KBM-7 (cell line): ENCODE measurements at places on chromosomes 5 and 9.

DNA sequence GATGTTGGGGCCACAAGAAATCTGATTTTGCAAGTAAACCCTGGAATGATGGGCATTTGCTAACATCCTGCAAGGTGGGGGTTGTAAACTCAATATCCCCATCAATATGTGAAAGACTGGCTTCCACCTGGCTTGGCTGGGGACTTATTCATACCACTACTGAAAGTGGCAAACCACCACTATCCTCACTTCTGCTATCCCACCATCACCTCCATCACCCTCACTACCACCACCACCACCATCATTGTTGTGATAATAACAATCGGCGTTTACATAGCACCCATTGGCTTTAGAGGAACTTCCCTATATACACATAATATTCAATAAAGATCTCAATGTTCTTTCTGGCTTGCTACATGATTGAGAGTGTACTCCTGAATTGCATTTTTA, 224.7 kb upstream of the DAP start:
- DNase-seq: no peak

DNA sequence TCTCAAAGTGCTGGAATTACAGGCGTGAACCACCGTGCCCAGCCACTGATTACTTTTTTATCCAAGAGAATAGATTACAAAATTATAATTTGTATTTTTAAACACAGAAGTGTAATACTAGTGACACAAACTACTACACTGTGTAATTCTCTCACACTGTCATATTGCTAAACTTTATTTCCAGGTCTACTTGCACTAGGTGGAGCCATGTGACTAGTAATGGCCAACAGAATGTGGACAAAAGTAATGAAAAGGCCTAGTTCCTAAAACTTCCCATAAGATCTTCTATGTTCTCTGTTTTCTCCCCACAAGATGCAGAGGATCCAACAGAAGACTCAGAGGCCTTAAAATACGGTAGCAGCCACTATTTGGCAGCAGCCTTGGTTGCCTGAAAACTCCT, 27.3 kb downstream of the NADK2 start:
- no peak for DNase-seq

DNA sequence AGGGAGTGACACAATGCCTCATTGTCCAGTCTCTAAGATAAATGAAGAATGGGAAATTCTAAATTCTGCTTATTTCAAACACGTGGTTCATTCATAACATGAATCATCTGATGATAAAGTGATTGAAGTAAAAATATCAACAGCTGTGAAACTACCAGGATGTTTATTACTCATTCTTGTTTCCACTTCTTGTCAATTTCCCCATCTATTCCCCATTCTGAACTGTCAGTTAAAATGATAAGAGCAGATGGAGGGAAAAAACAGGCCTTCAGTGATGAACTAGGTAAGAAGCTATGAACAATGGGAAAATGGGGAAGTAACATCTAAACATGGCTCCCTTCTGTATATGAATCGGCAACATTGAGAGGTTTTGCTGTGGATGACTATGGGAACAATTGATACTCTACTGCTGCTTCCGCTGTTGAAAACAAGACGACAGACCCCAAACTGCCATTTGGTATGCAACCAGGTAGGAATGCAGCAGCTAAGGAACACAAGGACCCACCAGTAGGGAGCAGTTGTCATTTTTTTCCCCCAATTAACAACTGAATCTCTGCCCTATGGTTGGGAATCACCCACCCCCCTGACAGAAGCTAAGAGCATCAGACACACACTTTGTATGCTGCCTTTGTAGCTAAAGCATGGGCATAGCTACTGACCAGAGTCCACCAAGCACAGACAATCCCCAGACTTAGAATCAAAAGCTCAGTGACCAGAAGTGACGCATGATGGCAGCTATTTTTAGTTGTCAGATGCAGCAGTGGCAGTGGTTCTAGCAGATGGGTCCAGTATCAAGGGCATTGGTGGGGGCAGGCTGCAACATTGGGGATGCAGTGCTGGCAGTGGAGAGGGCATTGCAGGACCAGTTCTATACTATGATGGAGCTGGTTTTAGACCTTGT, 52.9 kb upstream of the ZNF366 start:
- peak; percentile 18 for DNase-seq

- no peak for DNase-seq
Observed at GRCh38 chr5:139414581-139415130, 10.8 kb upstream of the SPATA24 start.

GRCh38 chr9:9504869-9505268, 1107.9 kb downstream of the PTPRD start:
- DNase-seq: no peak

DNA sequence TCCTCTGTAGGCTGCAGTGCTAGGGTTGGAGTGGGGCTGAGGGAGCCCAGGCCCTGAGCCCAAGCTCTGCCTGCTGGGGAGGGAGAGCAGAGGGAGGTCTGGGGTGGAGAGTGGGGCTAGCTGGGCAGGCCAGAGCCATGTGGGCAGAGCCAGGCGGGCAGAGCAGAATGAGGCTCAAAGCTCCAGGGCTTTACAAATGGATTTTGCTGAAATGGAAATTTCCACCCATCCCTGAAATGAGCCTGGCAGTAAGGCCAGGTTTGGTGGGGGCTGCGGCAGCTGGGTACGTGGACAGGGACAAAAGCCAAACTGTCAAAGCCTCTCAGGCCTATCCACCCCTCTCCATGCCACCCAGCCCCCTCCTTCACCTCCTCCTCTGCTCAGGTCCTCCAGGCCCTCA, 74.2 kb upstream of the ARAP3 start:
- no peak for DNase-seq

GRCh38 chr5:56649569-56649968, 165.8 kb upstream of the MAP3K1 start:
- no peak for DNase-seq

- no peak for DNase-seq
Observed at GRCh38 chr5:68374796-68375518, 159.4 kb downstream of the PIK3R1 start.

DNA sequence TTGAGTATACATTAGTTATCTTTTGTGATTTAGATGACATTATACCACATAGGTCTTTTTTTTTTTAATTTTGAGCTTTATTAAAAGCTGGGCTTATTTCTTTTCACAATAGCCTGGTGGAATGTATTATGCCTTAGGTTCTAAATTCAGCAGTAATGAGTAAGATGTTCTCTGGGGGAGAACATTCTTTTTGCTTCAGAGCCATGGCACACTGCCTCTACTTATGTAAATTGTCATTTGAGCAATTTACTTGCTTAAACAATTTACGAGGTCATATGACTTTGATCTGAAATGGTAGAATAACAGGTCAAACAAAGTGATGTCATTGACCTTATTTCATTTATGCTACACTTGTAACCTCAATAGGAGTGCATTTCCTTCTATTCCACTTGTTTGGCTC, 154.2 kb downstream of the FOCAD start:
- no peak for DNase-seq

DNA sequence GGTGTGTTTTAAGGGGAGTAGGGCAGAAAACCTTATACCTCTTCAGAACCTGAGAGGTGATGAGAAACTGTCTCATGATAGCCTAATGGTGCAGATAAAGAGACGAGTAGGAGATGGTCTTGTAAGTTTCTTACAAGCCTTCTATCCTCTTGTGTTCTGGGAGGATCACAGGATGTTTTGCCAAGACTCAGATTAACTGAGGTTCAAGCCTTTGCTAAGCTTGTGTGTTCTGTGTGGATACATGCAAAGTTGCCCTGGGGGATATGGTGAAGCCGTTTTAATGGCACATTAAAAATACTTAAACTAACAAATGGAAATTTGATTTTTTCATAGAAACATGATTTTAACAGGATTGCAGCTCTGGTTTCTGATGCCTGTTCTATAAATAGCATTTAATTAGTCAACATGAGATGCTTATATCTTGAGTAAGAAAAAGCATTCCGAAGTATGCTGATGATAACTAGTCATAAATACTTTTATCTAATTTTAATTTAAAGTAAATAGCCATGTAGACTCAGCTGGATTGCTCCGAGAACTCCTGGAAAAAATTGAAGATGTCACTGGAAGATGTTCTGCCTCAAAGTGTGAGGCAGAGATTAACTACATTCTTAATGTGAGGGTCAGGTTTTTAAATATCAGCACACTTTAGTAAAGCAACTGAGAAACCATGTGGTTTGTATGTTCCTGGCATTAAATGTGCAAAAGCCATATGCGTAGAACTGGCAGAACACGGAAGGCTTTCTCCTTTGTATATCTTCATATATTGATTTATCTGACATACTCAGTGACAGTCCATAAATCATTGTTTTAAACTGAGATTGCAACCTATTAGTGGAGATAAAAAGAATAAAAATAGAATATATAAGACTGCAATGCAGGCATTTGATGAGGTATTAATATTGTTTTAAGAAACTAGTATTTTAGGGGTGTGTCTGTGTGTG, 53.7 kb downstream of the IPO11 start:
- no peak for DNase-seq

DNA sequence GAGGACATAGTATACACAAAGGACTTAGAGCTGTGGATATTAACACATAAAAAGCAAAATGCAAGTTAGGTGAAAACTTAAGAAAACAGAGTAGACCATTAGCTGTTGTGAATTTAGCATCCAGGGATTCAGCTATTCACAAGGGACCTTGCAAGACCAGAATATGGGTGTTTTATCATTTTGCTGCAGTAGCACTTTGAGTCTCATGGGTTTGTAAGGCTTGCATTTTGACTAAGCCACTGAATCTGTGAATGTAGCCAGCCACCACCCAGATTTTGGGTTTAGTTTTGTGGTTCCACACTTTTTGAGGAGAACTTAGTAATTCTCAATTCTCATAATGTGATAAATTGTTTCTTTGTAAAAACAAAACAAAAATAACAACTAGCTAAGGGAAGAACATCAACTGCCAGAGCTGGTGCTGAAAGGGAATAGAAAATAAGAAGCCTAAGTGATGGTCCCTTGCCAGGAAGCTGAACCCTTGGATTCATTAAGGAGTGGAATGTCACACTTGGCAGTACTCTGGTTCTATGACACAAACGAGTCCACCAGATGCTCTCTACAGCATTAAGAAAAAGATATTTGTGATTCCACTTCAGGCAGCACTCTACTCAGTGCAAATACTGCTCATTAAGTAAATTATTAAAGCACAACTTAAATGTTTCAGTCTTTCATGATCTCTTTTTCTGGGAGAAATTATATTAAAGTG, 557.4 kb upstream of the ZNF462 start:
- DNase-seq: no peak

DNA sequence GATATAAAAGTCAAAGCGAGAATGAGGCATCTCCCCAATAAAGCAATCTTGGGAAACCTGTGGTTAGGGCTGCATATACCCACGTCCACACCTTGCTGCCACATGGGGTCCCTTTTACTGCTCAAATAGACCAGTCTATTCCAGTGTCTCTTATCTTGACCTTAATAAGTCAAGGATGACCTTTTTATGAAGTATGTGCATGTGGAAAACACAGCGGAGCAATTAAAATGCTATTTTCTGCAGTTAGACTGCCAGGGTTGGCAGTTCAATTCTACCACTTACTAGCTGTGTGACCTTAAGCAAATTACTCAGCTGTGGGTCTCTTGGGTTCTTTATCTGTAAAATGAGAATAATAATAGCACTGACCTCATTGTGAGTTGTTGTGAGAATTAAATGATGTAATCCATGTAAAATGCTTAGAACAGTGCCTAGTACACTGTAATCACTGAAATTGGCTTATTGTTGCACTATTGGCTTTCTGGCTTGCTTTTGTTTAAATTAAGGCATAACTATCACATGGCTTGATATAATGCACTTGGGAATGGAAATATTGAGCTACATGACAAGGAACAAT, 67.8 kb upstream of the HSPB3 start:
- DNase-seq: no peak

- DNase-seq: no peak
Observed at GRCh38 chr5:158027806-158028775, 169.1 kb upstream of the CLINT1 start.

- no peak for DNase-seq
Observed at GRCh38 chr9:73006986-73007385, 54.1 kb upstream of the ALDH1A1 start.

DNA sequence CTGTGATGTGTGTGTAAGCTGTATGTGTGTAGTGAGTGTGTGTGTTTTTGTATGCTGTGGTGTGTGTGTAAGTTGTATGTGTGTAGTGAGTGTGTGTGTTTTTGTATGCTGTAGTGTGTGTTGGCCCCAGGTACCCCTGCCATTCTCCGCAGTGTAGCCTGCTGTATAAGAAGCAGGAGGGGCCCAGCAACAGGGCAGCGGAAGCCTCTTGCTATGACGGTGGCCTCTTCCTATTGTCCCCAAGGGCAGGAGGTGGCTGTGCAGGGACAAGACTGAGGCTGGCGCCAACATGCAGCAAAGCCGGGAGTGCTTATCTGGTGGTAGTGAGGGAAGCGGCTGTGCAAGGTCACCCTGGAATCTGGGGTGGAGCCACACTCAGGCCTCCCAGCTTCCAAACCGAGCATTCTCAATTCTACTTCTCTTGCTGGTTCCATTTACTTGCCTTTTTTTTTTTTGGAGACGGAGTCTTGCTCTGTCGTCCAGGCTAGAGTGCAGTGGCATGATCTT, 5.1 kb downstream of the SPAAR start:
- DNase-seq: peak; percentile 45

DNA sequence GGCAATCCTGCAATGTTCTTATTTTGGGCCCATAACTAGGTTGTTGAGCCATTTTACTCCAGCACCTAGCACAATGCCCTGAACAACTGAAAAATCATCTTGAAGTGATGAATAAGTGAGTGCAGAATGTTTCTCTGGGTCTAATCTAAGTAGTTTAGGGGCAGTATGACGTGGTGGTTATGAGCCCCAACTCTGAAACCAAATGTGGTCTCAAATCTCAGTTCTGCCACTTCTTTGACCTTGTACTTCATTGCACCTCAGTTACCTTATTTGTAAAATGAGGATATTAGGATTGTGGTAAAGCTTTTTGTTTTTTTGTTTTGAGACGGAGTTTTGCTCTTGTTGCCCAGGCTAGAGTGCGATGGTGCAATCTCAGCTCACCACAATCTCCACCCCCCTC, 80.9 kb upstream of the SNX2 start:
- DNase-seq: no peak

DNA sequence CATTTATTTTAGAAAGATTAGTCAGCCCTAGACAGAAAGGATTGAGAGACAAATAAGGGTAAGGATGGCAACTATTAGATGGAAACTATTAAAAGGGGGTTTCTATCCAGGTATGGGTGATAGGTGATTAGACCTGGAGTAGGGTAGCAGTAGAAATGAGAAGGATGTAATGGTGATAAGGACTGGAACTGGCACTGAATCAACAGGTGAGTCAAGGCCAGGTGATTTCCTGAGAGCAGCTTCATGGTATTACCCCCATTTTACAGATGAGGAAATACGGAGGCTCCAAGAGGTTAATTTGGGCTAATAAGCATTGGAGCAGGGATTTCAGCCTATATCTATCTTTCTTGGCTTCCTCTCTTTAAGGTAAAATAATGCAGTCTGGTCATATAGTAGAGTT, 55.7 kb downstream of the CAST start:
- no peak for DNase-seq

GRCh38 chr9:6272229-6272598, 56.0 kb upstream of the TPD52L3 start:
- no peak for DNase-seq

- no peak for DNase-seq
Observed at GRCh38 chr5:172550996-172551395, 90.1 kb upstream of the NEURL1B start.

- DNase-seq: no peak
Observed at GRCh38 chr9:132328580-132328979, 26.2 kb downstream of the SETX start.
